Nucleus accumbens (tissue), 56 donors: ENCODE measurements at places on chromosomes 16 and 17.

GRCh38 chr16:89505204-89506112 lies 2.7 kb upstream of the SPG7 start:
- DNase-seq: no peak

GRCh38 chr17:74921026-74921681 lies 1.9 kb downstream of the USH1G start:
- no peak for DNase-seq

- DNase-seq: no peak
Observed at GRCh38 chr16:12976936-12977335, 75.5 kb downstream of the SHISA9 start.

DNA sequence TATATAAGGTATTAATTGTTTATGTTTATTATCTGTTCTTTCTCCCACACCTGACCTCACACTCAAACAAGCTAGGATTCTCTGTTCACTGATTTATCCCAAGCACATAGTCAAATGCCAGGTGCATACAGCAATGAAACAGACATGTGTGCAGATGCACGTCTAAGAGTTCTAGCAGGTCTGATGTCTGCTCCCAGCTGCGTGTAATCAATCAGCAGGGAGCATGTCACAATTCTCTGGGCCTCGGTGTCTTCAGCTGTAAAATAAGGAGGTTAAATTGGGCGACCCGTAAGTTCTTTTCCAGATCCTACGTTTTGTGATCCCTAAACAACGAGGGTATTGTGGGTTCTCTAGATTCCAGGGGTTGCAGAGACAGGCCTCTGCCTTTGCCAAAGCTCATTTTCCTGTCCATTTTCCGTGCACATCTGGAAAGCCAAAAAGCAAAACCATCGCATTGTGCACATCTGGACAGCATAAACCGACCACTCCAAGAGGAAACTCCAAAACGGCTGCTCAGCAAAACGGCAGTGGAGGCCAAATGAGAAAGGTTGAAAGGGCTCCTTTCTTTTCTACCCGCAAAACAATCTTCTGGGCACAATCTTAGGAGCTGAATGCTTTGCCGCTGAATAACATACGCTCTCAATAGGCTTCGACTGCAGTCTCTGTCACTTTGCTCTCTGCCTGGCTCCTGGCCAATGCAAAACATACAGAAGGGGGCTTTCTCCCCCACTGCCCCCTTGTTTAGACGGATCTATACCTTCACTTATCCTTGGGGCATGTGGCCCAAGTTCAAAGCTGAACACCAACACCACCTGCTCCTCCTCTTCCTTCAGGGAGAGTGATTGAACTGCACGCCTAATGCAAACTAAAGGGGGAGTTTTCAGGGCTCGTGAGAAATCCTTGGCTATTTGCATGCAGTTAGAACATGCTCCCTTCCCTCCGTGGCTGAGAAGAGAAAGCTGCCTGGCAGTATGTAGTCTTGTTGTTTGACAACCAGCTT lies 426.3 kb downstream of the SLC39A11 start:
- no peak for DNase-seq

- DNase-seq: no peak
Observed at GRCh38 chr17:51000835-51001638, 119.6 kb downstream of the SPAG9 start.

- DNase-seq: no peak
Observed at GRCh38 chr16:86087011-86087895, 188.3 kb downstream of the IRF8 start.

GRCh38 chr17:42835732-42836131 lies 2.5 kb downstream of the PSME3 start:
- DNase-seq: no peak

DNA sequence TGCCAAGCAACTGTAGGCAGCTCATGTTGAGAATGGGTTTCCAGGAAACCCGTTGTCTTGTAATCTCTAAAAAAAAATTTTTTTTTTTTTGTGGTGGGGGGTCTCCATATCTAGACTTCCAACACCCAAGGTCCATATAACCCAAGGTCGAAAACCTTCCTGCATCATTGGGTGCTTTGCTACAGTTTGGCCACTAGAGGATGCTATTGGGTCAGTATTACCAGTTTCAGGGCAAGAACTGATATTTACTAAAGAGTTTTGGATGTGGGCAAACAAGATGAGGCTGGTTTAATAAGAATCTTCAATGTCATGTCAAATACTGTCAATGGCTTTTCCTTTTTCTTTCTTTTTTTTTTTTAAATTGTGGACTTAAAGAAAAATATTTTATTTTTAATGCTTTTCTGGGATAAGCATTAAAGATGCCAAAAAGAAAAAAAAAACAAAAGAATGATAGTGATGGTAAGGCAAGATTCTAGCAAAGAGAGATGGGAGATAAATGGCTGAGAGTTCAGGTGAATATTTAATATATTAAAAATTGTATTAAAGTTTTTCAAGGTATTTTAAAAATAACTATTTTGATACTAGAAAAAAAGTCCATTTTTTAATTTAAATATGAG lies 62.2 kb downstream of the DHRS7C start:
- DNase-seq: no peak

GRCh38 chr16:76800196-76800595 lies 390.8 kb upstream of the MON1B start:
- DNase-seq: no peak

- no peak for DNase-seq
Observed at GRCh38 chr17:62017496-62017895, 47.6 kb downstream of the MED13 start.

DNA sequence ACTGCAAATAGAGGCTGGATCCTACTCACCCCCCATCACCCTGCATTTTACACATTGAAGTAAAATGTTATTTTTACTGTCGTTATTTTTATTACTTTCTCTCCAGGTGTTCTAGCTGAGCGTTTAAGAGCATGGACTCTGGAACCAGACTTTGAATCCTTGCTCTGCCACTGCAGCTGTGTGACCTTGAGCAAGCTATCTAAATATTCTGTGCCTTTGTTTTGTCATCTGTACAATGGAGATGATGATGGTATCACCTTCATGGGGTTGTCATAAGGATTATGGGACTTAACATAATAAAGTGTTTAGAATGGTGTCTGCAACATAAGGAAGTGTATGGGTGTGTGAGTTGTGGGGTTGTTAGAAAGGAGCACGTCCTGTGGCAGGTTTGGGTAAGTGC lies 17.8 kb downstream of the MSI2 start:
- no peak for DNase-seq
